Fibroblast of skin of scalp (primary cell): ENCODE measurements at places on chromosomes 13 and 19.
A peak's percentile ranks its signal among the peaks of the same experiment; 100 is the strongest.

GRCh38 chr13:113618455-113618854 is 33.9 kb downstream of the TFDP1 start:
- DNase-seq: no peak

GRCh38 chr13:35723053-35723461 is 246.6 kb upstream of the MAB21L1 start:
- no peak for DNase-seq

GRCh38 chr13:99962242-99962641 is 9.3 kb downstream of the ZIC5 start:
- no peak for DNase-seq

- DNase-seq: peak; percentile 95
These were observed at the start of gene RDH13 for GRCh38 chr19:55062735-55063491. Gene RDH13 (minus strand): TSS chr19:55063148. CDS start chr19:55063032, 116 bp downstream.

DNA sequence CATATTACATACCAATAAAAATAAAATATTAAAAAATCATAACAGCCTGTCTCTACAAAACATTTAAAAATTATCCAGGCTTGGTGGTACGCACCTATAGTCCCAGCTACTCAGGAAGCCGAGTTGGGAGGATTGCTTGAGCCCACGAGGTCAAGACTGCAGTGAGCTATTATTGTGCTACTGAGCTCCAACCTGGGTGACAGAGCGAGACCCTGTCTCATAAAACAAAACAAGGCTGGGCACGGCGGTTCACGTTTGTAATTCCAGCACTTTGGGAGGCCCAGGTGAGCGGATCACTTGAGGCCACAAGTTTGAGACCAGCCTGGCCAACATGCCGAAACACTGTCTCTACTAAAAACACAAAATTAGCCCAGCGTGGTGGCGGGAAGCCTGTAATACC is 52.2 kb upstream of the LSM14A start:
- no peak for DNase-seq

- no peak for DNase-seq
These were observed 196.3 kb downstream of the LHFPL6 start for GRCh38 chr13:39406688-39407087.

- no peak for DNase-seq
These were observed 81.8 kb downstream of the GGACT start for GRCh38 chr13:100506600-100507422.
